ENCODE measurements at places on chromosomes 5 and 9. TPM values are rescaled to one million over a fixed set of nuclear protein-coding genes. Genes with fewer than 3 reads are reported as not detected.

DNA sequence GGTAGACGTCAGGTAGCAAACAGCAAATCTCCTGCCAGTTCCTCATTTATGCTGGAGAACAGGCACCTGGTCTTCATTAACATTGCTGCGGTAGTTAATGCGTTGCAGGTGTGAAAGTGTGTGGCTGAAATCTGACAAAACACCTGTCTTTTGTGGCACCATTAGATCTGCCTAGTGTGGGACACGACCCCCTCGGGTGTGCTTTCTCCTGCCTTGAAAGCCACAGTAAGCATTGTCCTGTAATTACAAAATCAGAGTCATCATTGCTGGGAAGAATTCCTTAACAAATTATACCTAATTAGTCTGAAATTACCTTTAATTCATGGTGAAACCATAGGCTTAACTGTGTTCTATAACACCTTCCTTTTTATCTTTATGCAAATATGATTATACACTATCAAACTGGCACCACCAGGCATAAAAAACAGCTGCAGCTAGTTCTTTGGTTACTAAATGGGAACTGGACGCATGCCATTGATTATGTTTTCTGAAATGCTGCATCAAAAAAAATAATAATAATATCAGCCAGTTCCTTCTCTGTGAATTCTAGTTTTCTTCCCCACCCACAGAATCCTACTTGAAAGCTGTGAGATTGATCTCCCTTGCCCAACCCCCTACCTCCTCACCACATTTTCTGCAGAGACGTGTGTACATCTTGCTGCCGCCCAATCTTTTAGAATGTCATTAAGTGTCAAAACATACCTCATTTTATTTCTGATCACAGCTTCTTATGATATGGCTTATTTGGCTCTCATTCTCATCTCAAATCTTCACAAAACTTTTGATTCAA, 374.0 kb downstream of the NFIB start:
- H3K4me1 ChIP-seq, result no peaks in the 10 kb centered on the region
- H3K27me3 ChIP-seq, result no peaks in the 10 kb centered on the region
- H3K27ac ChIP-seq, result no peak overlapping the region
- DNase-seq, result no peak
- H3K4me3 ChIP-seq, result no peak overlapping the region
- H3K36me3 ChIP-seq, result no peaks in the 10 kb centered on the region

PCDHA1 gene
- not detected for polyA plus RNA-seq

- no peaks in the 10 kb centered on the region for H3K4me1 ChIP-seq
- H3K36me3 ChIP-seq, result peaks cover 79% of the 10 kb centered on the region
- no peak overlapping the region for H3K27ac ChIP-seq
- no peak for DNase-seq
Observed at GRCh38 chr9:98084396-98084795, 27.9 kb downstream of the NANS start.

DNA sequence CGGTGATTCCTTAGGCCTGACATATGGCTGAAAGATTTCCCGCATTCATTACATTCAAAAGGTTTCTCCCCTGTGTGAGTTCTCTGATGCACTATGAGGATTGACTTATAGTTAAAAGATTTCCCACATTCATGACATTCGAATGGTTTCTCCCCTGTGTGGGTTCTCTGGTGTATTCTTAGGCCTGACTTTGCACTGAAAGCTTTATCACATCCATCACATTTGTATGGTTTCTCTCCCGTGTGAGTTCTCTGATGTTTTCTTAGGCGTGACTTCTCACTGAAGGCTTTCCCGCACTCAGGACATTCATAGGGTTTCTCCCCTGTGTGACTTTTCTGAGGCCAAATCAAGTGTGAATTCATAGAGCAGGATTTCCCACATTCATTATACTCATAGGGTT, 35.8 kb downstream of the ZNF782 start:
- H3K27ac ChIP-seq, result no peak overlapping the region
- H3K4me3 ChIP-seq, result peak overlapping the region; percentile 11
- H3K36me3 ChIP-seq, result peaks cover 62% of the 10 kb centered on the region
- no peak for DNase-seq
- no peaks in the 10 kb centered on the region for H3K4me1 ChIP-seq

TAF11L10 gene
- polyA plus RNA-seq, result not detected

RLN2 gene
- polyA plus RNA-seq, result not detected

DNA sequence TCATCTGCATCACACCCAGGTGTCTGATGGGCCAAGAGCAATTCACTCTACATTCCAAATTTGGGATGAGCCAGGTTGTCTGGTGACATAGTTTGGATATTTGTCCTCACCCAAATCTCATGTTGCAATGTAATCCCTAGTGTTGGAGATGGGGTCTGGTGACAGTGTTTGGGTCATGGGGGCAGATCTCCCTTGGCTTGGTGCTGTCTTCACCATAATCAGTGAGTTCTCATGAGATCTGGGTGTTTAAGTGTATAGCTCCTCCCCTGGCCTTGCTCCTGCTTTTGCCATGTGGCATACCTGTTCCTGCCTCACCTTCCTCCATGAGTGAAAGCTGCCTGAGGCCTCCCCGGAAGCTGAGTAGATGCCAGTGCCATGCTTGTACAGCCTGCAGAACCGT, 7.4 kb upstream of the SIL1 start:
- H3K27ac ChIP-seq, result no peak overlapping the region
- H3K4me1 ChIP-seq, result peaks cover 19% of the 10 kb centered on the region
- H3K27me3 ChIP-seq, result no peaks in the 10 kb centered on the region
- H3K4me3 ChIP-seq, result no peak overlapping the region
- no peak for DNase-seq
- no peaks in the 10 kb centered on the region for H3K36me3 ChIP-seq

GABRA1 gene
- not detected for polyA plus RNA-seq

DNA sequence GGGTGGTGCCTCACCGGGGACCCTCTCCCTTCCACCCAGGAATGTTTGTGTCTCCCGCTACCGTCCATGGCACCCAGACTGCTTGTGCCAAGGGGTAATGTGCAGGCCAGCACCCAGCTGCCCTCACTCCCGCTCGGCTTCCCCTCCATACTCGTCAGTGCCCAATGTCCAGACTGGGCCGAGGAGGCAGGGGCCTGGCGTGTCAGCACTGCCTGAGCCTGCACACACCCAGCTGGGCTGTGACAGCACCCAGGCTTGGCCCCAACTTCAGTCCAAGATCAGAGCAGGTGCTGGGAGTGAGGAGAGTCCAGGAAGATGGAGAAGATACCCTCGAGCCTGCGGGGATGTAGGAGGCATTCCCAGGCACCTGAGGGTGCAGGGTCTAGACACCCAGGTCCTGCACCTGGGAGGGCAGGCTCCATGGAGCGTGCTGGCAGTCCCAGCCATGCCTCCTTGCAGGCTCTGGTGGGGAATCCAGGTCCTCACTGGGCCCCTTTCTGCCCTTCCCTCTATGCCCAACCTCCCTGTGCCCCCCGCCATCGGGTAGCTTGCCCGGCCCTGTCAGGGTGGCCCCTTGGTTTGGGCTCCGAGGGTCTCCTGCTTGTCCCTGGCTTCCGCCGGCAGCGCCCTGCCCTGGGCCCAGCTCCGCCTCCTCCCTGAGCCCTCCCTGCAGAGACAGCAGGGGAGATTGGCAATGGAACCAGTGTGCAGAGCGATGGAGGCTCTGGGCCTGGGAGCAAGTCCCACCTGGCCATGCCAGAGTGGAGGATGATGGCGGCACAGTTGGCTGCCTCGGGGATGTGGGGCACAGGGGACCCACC, 250.8 kb upstream of the EDIL3 start:
- H3K27ac ChIP-seq, result no peak overlapping the region
- no peaks in the 10 kb centered on the region for H3K4me1 ChIP-seq
- H3K36me3 ChIP-seq, result no peaks in the 10 kb centered on the region
- no peak for DNase-seq
- no peaks in the 10 kb centered on the region for H3K27me3 ChIP-seq

PCDHGA11 gene
- not detected for polyA plus RNA-seq

DNA sequence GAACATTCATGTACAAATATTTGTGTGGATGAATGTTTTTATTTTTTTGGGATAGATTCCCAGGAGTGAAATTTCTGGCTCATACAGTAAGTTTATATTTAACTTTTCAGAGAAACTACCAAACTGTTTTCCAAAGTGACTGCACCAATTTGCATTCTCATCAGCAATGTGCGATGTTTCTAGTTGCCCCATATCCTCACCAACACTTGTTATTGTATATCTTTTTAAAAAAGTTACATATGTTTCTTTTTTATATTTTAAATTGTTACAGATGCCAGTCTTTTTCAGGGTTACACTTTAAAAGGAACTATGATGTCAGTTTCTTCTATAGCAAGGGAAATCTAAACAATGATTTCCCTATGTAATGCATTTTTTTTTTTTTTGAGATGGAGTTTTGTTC, 49.1 kb upstream of the SEMA4D start:
- DNase-seq, result no peak
- H3K4me1 ChIP-seq, result peaks cover 30% of the 10 kb centered on the region
- no peak overlapping the region for H3K4me3 ChIP-seq
- no peaks in the 10 kb centered on the region for H3K36me3 ChIP-seq

GRCh38 chr9:3954331-3955304, 345.2 kb downstream of the GLIS3 start:
- no peaks in the 10 kb centered on the region for H3K36me3 ChIP-seq
- no peak for DNase-seq
- no peak overlapping the region for H3K27ac ChIP-seq
- H3K4me3 ChIP-seq, result no peak overlapping the region

- DNase-seq, result no peak
- no peak overlapping the region for H3K27ac ChIP-seq
- no peaks in the 10 kb centered on the region for H3K27me3 ChIP-seq
- no peaks in the 10 kb centered on the region for H3K4me1 ChIP-seq
- H3K4me3 ChIP-seq, result no peak overlapping the region
Observed at GRCh38 chr5:124527220-124527991, 219.0 kb downstream of the ZNF608 start.

TEX48 gene
- polyA plus RNA-seq, result not detected

OCLN gene
- polyA plus RNA-seq, result 0.15 TPM

DNA sequence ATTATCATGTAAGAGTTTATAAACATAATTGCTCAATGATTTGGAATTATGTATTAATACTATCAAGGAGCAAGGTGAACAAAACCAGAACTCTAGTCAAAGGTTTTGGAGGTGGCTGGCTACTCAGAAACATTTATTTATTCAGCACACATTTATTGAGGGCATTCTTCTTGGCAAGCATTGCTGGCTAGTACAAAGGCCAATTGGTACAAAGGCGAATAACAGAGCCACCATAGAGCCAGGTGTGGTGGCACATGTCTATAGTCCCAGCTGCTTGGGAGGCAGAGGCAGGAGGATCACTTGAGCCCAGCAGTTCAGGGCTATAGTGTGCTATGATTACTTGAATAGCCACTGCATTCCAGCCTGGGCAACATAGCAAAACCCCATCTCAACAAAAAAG, 242.1 kb downstream of the CWC27 start:
- no peaks in the 10 kb centered on the region for H3K4me1 ChIP-seq
- DNase-seq, result no peak
- no peak overlapping the region for H3K4me3 ChIP-seq
- H3K27me3 ChIP-seq, result no peaks in the 10 kb centered on the region
- no peaks in the 10 kb centered on the region for H3K36me3 ChIP-seq
